ENCODE measurements at places on chromosomes 4 and X.
A peak's percentile ranks its signal among the peaks of the same experiment; 100 is the strongest.

DNA sequence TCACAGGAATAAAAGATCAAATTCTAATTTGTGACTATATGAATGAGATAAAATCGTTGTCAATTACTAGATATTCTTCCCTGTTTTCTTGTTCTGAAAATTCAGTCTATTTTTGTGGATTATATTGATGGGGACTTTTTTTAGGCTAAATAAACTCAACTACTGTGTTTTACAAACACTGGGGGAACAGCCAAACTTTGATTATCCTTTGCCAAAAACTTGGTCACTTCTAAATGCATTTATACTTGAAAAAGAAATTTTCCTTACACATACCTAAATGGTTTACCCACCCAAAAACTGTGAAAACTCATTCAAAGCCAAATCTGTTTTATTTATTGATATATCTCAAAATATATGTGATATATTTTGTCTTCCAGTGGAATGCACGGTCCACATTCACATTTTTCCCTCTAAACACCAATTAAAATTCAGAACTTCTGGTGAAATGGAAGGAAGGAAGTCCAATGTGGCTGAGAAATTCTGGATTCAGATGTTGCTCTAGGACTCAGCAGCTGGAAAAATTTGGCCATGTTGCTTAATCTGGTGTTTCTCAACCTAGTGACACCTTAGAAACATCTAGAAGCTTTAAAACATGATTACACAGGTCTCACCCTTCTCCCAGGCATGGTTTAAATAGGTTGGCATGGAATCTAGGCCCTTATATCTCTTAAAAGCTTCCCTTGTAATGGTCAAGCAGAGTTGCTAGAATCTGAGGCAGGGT lies 28.6 kb upstream of the ARHGAP24 start:
- DNase-seq, result no peak

- DNase-seq, result no peak
These were observed 161.1 kb downstream of the FRAS1 start for GRCh38 chr4:78218260-78218659.

- DNase-seq, result no peak
These were observed at the start of gene SULT1B1 for GRCh38 chr4:69760455-69760854. SULT1B1 (minus strand) TSS chr4:69760620; CDS start chr4:69755217, 5,403 bp downstream.

GRCh38 chr4:83062739-83063138 lies 27.8 kb downstream of the COPS4 start:
- DNase-seq, result no peak

DNA sequence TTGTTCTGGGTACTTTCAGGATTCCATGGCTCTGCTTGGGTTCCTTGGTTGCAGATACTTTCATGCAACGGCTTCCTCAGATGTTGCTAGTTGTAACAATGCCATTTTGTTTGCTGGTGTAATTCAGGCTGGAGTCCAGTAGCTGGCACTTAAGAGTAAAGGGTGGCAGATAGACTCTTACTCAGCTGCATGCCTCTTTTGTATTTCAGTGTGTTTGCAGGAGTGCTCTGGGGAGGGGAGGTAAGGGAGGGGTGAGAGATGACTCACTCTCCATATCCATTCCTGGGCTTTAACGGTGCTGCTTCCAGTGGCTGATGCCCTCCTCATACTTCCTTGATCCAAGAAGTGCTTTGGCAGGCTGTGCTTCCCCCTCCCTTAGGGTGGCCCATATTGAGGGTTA lies 155.2 kb downstream of the ZNF330 start:
- DNase-seq, result peak; percentile 31

DNA sequence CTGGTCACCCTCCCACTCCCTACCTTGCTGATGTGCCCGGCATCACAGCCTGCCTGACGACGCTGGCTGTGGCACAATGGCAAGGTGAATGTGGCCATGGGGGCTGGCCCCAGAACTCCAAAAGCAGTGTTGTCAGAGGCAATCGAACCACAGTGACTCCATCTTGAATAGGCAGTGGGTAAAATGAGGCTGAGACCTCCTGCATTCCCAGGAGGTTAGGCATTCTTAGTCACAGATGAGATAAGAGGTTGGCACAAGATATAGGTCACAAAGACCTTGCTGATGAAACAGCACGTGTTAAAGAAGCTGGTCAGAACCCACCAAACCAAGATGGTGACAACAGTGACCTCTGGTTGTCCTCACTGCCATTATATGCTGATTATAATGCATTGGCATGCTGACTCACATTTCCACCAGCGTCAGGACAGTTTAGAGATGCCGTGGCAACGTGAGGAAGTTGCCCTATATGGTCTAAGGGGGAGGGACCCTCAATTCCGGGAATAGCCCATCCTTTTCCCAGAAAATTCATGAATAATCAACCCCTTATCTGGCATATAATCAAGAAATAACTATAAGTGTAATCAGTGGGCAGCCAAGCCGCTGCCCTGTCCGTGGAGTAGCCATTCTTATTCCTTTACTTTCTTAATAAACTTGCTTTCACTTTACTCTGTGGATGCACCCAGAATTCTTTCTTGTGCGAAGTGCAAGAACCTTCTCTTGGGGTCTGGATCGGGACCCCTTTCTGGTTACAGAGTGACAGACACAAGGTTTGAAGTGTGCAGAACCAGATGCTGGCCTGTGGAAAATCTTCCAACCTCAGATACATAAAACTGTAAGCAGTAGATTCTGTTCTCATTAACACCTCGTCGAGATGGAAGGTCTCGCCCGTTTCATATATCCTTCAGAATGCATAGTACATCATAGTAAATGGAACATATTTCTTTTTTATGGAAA lies 26.8 kb upstream of the CLDN24 start:
- no peak for DNase-seq

DNA sequence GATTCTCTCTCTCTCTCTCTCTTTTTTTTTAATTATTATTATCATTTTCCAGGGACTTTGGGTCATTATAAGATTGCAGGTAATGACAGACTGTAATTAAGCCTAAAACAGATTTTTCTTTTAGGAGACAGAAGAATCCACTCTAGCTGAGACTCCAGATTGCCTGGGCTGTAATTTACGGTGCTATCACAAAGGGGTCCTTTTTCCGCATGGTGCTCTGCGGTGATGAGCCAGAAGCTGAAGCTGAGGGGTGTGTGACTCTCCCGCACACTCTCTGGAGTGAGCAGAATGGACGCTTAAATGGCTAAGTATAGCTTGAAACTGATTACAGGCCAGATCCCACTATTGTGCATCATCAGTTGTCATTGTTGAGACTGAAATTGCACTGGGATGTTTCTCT lies 50.0 kb downstream of the LGI2 start:
- no peak for DNase-seq

DNA sequence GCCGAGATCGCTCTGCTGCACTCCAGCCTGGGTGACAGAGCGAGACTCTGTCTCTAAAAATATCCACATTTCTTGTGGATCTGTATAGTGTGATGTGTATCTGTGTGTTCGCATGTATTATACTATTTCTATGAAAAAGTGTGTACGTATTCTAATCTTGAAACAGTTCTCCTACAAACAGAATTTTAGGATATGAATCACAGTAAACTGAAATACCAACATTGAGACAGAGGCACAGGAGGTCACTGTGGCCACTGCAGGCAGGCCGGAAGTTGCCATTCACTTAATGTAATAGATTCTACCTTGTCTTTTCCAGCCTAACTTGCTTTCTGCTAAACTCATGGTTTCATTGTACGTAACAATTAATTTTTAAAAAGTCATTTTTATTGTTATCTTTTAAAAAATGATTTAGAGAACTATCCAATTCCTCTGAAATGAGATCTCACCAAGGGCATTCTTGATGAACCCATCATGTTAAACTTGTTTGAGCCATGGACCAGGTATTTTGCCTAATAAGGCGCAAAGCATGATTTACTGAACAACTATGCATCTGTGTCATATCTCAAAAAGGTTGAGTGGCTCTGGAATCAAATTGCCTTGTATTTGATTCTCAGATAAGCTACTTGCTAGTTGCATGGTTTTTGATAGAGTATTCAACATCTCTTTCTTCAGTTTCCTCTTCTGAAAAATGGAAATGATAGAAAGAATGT lies 154.9 kb upstream of the GYPA start:
- no peak for DNase-seq

DNA sequence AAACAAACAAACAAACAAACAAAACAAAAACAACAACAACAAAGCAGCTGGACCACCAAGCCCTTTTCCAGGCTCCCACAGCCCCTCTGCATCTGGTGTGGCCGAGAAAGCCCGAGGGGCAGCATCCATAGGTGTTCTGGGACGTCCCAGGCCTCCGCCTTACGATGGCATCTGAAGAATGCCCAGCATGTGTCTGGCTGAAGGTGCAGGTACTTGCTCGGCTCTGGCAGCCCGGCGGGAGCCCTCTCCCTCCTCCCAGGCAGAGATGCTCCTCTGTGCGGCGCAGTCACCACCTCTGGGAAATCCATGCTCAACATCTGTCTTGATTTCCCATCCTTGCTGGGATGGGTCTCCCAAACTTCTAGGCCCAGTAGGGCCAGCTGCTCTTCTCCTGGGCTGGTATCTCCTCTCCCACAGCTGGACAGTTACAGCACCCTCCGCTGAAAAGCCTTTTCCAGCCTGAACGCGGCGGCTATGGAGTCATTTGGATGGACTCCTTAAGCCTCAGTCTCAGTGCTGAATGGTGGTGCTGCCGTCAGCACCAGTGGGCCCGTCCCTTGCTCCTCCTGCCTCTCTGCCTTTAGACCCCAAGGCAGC lies 4.3 kb downstream of the PSAPL1 start:
- DNase-seq, result no peak

DNA sequence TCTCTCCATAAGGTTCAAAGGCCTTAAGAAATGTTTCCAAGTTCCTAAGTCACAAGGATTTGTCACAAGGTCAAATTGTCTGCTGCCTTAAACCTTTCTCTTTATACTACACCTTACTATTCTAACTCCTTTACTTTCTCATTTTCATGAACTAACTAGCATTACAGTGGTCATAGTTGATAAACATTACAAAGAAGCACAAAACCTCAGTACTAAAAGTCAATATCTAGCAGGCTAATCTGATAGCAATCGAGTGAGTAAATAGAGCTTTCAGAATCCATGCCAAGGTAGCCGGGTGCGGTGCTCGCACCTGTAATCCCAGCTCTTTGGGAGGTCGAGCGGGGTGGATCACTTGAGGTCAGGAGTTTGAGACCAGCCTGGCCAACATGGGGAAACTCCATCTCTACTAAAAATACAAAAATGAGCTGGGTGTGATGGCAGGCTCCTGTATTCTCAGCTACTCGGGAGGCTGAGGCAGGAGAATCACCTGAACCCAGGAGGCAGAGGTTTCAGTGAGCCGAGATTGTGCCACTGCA lies 510.0 kb downstream of the GBA3 start:
- DNase-seq, result no peak

- DNase-seq, result no peak
These were observed 92.2 kb upstream of the PGRMC2 start for GRCh38 chr4:128379860-128380259.

DNA sequence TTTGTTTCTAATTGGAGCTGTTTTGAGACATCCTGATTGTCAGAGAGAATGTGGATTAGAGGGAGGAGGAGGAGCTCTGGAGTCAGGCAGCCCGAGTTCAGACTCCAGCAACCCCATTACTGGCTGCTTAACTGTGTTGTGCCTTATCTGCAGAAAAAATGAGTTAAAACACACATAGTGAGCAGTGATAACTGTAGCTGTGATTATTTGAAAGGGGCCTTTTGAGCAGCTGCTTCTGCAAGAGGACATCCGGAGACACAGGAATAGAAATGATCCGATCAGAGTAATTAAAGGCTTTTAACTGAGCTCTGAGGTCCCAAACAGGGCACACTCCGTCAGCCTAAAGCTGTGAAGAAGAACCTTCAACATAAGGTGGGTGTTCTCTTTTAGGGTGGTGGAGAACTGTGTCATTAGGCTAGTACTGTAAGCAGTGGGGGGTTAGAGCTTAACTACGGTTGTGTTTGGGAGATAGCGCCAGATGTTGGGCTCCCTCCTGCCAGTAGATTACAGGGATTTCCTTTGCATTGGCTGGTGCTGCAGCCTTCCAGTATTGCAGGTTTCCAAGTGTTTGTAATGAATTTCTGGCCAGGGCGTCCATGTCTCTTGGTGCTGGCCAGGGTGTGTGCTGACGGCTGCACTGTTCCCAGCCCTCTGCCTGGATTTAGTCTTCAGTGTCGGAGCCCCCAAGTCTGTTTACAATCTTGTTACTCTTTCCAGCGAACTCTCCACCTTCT lies 24.3 kb downstream of the ADD1 start:
- DNase-seq, result no peak

DNA sequence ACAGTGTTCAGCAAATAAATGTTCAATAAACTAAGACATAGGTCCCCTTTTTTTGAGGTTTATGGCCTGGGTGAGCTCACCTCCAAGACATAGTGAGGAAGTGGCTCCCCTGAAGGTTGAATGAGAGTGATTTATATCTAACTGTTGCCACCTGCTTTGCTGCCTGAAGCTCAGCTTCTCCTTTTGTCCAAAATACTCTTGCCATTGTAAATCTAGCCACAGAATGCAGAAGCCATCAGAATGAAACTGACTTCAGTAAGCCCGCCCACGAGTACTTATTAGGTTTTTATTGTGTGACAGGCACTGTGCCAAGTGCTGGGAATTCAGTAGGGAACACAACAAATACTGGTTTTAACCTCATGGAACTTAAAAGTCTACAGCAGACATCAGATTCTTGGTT lies 18.0 kb downstream of the SPINK2 start:
- DNase-seq, result no peak

DNA sequence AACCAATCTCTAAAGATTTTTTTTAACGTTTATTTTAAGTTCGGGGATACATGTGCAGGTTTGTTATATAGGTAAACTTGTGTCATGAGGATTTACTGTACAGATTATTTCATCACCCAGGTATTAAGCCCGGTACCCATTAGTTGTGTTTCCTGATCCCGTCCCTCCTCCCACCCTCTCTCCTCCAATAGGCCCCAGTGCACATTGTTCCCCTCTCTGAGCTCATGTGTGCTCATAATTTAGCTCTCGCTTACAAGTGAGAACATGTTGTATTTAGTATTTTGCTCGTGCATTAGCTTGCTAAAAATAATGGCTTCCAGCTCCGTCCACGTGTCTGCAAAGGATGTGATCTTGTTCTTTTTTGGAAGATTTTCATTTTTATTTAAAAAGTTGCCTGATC lies 2309.4 kb upstream of the AGA start:
- no peak for DNase-seq

DNA sequence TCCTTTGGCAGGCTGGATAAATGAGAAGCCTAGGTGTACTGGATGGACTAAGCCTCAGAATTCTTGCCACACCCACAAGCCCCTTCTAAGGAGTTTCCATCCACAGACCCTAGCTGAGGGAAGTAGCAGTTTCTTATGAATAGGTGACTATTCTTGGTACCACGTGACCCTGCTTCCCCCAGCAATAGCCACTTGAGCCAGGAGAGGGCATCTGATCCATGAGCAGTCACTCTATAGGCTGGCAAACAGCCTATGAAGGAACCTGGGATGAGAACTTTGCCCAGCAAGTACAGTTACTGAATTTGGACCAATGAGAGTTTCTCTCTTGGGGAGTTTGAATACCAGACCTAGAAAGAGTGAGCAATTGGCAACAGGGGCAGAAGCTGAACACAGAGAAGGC lies 84.0 kb downstream of the RTL9 start:
- no peak for DNase-seq

- no peak for DNase-seq
These were observed 163.6 kb downstream of the SPRY1 start for GRCh38 chr4:123559955-123560871.

GRCh38 chr4:147638942-147639341 lies 21.7 kb downstream of the TMEM184C start:
- no peak for DNase-seq
